ENCODE measurements at places on chromosomes 2 and 18. TPM values are rescaled to one million over a fixed set of nuclear protein-coding genes. Genes with fewer than 3 reads are reported as not detected.

The TGFA gene
- total RNA-seq = not detected

The LDLRAD4 gene
- 0.97 TPM for total RNA-seq

The DSC3 gene
- total RNA-seq = 0.43 TPM

The REG3A gene
- total RNA-seq = not detected

The RIT2 gene
- total RNA-seq = not detected

The GRB14 gene
- not detected for total RNA-seq

The COLEC11 gene
- total RNA-seq = 0.43 TPM

The C2orf80 gene
- not detected for total RNA-seq

The GALNT5 gene
- 7.7 TPM for total RNA-seq

The DSG4 gene
- total RNA-seq = not detected

The NTSR2 gene
- total RNA-seq = not detected

The ALK gene
- not detected for total RNA-seq

The EGR4 gene
- not detected for total RNA-seq

The ELOA2 gene
- total RNA-seq = not detected
